Tibial nerve (tissue), 4 donors: ENCODE measurements at places on chromosomes 3 and 15. TPM values are rescaled to one million over a fixed set of nuclear protein-coding genes. Genes with fewer than 3 reads are reported as not detected.

DNA sequence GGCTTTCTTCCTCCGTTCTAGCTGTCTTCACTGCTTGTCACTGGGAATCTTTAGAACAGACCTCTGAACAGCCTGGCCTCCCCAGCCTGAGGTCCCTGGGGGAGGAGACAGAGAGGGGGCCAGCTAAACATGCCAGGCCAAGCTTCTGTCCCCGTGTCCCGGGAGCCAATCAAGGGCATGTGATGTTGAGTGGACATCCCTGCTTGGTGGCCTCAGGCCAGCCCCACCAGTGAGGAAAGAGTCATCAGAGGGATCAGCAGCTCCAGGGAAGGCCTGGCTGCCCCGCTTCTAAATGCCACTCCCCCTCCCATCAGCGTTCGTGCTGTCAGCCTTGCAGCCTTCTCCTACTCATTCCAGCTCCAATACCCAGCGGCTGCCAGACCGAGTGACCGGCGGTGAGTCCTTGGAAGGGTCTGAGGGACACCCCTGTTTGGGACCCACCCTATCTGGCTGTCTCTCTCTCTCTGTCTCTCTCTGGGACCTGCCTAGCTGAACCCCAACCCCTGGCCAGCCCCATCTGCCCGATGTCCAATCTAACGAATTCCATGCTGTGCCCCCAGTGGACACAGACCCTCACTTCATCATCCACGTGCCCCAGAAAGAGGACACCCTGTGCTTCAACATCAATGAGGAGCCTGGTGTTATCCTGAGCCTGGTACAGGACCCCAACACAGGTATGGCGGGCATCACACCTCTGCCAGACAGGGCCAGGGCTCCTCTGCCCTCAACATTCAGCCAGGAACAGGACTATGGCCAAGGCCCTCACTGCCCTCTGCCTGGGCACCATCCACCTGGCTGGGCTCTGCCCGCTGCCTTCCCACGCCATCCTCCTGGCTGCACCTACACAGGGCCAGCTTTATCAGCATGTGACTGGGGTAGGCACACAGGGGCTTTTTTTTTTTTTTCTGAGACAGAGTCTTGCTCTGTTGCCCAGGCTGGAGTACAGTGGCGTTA is 6.6 kb upstream of the ITIH3 start:
- no peak for DNase-seq

DNA sequence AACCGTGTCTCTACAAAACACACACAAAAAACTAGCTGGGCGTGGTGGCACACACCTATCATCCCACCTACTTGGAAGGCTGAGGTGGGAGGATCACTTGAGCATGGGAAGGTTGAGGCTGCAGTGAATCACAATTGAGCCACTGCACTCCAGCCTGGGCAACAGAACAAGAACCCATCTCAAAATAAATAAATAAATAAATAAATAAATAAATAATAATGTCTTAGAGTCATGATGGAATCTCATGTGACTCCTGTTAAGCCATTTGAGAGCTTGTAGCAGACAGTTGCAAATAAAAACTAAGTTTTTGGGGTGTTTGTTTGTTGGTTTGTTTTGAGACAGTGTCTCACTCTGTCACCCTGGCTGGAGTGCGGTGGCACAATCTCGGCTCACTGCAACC is 33.2 kb downstream of the SLC12A1 start:
- no peak for DNase-seq

DZIP1L gene
- total RNA-seq: 44.2 TPM

SNAP23 gene
- 54.0 TPM for total RNA-seq

DNAJB8 gene
- not detected for total RNA-seq
